Fibroblast of skin of left quadriceps (primary cell): ENCODE measurements at places on chromosomes 13 and 19.

DNA sequence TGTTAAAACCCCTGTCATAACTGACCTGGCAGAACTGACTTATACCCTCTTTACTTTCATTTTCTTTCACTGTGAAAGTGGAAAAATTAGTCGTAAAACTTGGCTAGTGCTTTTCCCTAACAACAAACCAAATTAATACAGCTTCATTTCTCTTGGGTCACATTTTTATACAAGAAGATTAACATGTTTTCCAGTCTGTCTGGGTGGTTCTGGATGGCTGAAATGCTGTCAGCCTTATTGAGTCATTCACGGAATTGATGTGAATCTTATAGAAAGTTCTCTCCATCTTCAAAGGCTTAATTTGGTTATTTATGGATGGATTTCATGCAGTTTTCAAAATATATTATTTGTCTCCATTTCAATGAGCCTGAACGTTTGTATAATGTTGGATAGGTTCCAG, 440.0 kb downstream of the KCTD12 start:
- DNase-seq = no peak

- DNase-seq = no peak
These were observed 16.2 kb upstream of the MBNL2 start for GRCh38 chr13:97205982-97206381.

DNA sequence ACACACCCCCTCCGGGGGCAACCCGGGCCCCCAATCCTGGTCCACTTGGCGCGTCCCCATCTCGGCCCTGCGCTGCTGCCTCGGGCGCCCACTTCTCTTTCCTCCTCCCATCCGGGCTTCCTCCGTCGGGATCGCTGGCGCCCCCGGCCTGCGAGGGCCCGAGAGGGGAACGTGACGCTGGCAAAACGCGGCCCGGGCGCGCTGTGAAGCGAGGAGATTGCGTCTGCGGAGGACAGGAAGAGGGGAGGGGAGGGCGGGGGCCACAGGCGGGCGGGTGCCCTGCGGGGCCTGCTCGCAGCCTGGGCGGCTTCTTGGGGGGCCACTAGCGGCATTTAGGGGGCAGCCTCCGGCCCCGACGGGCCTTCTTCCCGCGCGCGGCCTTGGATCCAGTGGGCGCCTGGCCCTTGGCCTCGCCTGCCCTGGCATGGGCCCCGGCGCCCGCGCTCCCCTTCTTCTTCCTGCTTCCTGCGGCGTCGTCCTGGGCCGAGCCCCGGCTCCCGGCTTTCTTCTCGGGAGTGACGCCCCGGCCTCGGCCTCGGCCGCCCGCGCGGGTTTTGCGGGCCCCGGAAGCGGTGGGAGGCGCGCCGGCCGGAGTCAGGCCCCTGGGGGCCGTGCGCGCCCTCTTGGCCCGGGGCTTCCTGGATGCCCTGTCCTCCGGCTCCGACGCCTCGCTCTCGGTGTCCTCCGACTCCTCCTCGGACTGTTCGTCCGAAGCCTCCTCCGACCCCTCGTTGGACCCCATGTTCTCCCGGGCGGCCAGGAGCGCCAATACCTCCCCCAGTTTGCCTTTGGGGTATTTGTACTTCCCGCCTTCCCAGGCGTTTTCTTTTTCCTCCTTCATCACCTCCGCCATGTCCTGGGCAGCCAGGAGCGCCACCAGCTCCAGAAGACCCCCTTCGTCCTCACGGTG, 2.2 kb downstream of the PNMA8B start:
- no peak for DNase-seq

DNA sequence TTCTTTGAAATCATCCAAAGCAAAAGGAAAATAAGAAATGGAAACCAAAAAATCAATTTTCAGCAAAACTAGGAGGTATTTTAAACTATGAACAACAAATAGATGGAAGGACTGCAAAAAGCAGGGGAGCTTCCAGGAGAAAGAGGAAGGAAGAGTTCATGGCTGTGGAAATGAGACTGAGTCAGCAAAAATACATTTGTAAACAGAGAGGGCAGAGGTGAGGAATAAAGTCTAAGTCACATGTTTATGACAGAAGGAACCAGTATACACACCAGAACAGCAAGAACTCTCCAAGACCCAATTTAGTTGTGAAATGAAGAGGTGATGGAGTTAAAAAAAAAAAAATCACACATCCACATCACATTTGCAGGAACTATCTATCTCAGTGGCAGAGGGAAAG, 69.6 kb downstream of the RNASEH2B start:
- no peak for DNase-seq

DNA sequence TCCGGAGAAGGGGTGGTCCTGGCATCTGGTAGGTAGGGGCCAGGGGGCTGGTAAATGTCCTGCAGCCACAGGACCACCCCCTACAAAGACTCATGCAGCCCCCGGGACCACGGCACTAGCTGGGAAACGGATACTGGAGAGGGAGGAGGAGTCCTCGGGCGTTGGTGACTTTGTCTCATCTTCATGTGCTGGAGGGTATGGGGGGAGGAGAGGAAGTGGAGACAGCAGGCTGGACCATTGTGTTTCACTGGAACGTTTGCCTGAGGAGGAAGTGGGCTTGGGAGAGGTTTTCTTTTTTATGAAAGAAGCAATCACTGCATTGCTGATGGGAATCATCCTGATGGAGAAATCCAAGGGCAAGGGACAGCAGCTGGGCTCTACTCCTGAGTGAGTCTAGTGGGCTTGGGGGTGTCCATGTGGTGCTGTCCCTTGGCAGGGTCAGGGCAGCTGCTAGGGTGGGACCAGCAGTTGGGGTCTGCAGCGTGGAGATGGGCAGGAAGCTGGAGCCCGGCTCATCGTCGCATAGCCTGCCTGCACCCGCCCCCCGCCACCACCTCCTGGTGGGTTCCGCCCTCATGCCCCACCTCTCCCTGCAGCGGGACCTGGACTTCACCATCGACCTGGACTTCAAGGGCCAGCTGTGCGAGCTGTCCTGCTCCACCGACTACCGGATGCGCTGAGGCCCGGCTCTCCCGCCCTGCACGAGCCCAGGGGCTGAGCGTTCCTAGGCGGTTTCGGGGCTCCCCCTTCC, 1.7 kb upstream of the ADM5 start:
- DNase-seq = no peak

- no peak for DNase-seq
These were observed 15.0 kb downstream of the PPP5C start for GRCh38 chr19:46361915-46362314.

GRCh38 chr13:30810261-30810701, 74.9 kb downstream of the ALOX5AP start:
- no peak for DNase-seq

GRCh38 chr13:107347641-107348369, 779.9 kb upstream of the ARGLU1 start:
- no peak for DNase-seq
